Activated CD8-positive, alpha-beta memory T cell treated with anti-CD3 and anti-CD28 coated beads for 48 hours (primary cell): ENCODE measurements at places on chromosomes 3 and 15.
A peak's percentile ranks its signal among the peaks of the same experiment; 100 is the strongest.

GRCh38 chr15:48868536-48868935, 9.4 kb upstream of the EID1 start:
- no peak for DNase-seq

GRCh38 chr15:64878705-64879104, 33.0 kb upstream of the ANKDD1A start:
- no peak for DNase-seq

DNA sequence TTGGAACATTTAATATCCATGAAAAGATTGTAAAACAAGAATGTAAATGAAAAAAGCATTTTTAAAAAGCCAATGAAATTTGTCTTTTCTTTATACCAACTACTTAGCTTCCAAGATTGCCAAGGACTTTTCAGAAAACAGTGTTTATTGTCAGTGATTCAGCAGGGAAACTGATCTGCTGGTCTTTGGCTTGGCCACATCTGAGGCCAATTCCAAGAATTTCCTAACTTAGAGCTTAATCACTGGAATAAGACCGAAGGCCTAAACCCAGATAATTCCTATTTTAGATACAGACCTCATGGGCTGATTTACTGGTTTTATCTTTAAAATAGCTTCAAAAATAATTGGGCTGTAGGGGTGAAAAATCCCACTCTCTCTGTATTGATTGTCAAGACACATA, 260.5 kb upstream of the RORA start:
- DNase-seq: no peak

- DNase-seq: no peak
These were observed 99.2 kb upstream of the MLF1 start for GRCh38 chr3:158471639-158472294.

- no peak for DNase-seq
These were observed 456.3 kb downstream of the GABRG3 start for GRCh38 chr15:27427276-27427675.

- no peak for DNase-seq
These were observed 39.2 kb downstream of the REC114 start for GRCh38 chr15:73482166-73482565.

- DNase-seq: no peak
These were observed 136.3 kb downstream of the GHSR start for GRCh38 chr3:172312001-172312400.

- no peak for DNase-seq
These were observed 2.5 kb upstream of the OGG1 start for GRCh38 chr3:9747267-9747666.

DNA sequence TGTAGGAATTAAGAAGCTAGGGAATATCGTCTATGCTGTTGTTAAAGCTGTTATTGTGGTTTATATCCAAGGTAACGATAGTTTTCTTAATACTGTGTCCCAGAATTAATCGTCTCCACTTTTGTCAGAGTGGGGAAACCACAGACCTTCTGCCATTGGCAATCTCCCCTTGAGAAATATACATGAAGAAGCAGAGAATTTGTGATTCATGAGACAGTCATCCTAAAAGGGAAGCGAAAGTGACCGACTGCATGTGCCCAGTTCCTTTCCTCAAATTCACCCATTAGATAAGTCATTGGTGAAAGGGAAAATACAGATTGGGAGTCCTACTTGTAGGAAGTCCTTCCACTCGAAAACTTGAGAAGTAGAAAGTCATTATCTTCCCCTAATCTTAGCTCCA, 26.6 kb downstream of the DIPK2A start:
- DNase-seq: no peak

DNA sequence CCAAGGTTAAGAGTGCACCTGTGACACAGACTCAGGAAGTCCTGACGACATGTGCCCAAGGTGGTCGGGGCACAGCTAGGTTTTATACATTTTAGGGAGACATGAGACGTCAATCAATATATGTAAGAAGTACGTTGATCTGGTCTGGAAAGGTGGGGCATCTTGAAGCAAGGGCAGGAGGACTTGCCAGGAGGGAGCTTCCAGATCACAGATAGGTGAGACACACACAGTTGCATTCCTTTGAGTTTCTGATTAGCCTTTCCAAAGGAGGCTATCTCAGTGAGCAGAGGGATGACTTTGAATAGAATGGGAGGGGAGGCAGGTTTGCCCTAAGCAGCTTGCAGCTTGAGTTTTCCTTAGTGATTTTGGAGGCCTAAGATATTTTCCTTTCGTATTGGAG, 257.4 kb downstream of the CGGBP1 start:
- DNase-seq: no peak

DNA sequence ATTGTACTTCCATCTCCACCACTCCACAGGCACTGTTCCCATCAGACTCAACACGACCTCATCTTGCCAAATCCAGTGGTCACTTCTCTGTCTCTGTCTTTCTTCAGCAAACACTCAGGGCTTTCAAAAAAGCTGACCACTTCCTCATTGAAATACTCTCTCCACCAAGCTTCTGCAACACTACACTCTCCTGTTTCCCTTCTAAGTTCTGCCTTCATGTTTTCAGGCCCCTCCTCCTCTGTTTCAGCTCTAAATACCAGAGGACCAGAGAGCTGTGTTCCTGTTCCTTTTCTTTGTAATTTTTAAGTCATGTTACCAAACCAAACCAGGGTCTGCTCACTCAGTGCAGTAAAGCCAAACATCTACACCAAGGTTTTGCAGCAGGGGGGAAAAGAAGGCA, 33.8 kb upstream of the ACP3 start:
- DNase-seq: no peak

DNA sequence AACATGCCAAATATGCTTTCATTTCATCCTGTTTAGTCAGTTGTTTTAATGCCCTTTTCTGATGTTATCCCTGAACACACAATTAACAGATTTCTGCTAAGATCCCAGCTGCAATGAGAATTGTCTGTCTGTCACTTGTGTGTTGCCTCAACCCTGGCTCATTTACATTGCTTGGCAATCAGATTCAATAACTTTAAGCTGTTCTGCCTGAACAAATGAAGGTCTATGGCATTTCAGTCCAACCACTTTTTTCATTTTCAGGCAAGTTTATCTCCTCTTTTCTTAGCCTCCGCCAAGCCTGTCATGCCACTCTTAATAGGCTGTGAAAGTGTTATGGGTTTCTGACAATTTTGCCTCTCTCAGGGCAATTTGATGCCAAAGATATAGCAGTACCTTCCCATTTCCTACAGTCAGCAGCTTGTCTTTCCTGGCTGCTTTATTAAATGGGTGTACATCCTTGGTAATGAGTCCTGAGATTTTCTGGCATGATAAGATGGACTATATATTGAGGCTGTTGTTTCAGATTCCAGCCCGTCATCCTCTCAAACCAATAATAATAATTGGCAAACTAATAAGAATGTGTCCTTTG, 68.7 kb upstream of the ADAMTS9 start:
- DNase-seq: no peak

DNA sequence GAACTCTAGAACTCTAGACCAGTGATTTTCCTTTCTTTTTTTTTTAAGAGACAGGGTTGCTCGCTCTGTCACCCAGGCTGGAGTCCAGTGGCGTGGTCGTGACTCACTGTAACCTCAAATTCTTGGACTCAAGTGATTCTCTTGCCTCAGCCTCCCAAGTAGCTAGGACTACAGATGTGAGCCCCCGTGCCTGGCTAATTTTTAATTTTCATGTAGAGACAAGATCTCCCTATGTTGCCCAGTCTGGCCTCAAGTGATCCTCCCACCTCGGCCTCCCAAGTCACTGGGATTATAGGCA, 359.6 kb downstream of the SHQ1 start:
- no peak for DNase-seq

DNA sequence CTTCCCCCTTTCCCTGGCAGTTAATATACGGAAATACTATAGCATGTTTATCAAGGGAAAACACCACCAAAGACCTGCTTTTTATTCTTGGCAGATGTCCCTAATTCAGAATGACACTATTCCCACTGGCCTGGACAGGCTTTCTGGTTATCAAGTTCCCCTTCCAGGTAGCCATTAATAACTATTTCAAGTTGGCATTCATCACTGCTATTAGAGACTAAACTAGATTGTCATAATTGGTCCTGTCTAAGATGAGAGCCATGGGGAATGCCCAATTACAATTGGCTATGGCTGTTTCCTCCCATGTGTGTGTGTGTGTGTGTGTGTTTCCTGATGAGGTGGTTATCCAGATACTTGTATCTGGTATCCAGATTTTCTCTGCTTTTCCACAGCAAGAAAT, 608.1 kb downstream of the SQOR start:
- DNase-seq: no peak

DNA sequence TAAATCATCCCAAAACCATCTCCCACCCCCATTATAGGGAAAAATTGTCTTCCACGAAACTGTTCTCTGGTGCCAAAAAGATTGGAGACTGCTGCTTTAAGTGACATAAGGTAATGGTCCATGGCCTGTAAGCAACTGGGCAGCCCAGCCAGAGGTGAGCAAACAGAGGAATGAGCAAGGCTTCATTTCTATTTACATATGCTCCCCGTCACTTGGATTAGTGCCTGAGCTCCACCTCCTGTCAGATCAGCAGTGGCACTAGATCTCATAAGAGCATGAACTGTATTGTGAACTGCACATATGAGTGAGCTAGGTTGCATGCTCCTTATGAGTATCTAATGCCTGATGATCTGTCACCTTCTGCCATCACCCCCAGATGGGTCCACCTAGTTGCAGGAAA, 1159.8 kb upstream of the ALCAM start:
- DNase-seq: no peak

DNA sequence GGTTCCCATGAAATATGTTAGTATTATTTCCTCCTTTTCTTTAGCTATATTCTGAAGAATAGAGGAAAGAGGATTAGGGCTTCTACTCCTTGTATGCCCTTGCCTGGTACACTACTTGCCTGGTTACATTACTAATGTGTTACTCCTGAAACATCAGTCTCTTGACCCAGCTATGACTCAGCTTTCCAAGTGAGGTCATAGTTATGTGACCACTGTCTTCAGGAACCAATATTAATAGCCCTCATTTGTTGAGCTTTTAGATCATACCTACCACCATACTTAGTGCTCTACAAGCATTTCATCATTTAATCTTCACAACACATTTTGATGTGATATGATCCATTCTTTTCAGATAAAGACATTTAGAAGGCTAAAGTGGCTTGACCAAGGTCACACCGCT, 60.3 kb downstream of the CMSS1 start:
- no peak for DNase-seq

GRCh38 chr3:12893247-12893646, 51.9 kb upstream of the RPL32 start:
- no peak for DNase-seq

DNA sequence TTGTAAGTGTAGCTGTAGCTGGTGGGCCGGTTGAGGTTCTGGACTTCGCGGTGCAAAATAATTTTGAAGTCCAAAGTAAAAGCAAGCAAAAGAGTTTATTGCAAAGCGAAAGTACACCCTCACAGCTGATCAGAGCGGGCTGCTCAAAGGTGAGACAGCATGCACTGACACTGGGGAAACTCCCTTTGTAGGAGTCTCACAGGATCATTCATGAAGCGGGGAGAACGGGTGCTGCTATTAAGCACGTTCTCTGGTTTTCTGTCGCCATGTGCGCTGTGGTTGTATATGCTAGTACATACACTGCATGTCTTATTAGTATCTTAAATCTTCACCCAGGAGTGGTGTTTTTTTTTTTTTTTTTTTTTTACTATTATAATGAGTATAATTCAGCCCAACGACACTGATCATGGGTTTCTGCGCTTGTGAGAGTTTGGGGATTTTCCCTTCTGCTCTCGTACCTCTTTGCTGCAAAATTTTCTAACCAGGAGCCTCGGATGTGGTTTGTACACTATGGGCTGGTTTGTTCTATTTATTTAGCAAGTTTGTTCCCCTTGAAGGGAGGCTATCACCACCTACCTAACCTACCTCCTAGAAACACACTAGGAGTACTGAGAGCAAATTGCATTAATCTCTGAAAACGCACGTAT, 1.4 kb upstream of the AP4E1 start:
- peak; percentile 55 for DNase-seq
